Jurkat, Clone E6-1 (cell line): ENCODE measurements at places on chromosomes 11 and 22.
A peak's percentile ranks its signal among the peaks of the same experiment; 100 is the strongest.

DNA sequence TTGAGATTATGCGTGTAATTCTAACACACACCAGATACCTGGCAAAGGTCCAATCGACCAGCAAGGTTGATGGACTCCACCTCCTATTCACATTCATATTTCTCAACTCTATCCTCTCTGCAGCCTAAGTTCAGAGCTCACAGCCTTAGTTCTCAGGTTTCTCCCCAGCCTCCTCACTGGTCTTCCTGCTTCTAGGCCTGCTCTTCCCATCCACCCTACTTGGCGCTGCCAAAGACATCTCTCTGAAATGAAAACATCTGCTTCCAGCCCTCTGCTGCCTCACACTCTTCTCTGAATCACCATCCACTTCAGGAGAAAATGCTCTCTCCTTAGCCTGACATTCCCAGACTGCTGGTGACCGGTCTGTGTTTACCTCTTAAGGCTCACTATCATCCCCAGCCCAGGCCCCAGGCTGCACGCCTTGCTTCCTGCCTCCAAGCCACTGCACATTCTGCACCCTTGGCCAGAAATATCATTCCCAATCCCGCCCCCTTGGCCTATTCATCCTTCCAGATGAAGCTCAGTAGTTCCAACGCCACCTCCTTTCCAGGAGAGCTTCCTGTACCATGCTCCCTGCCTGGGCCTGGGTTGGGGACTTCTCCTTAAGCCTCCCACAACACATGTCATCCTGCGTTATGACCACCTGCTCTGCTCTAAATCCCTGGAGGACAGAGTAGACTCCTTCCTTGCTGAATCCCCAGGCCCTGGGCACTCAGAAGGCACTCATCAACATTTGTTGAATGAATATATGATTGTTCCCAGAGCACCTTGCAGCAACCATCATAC, 3.5 kb downstream of the ARRB1 start:
- DNase-seq: no peak

- DNase-seq: no peak
Observed at GRCh38 chr11:66268952-66269905, 790 bp downstream of the RAB1B start.

DNA sequence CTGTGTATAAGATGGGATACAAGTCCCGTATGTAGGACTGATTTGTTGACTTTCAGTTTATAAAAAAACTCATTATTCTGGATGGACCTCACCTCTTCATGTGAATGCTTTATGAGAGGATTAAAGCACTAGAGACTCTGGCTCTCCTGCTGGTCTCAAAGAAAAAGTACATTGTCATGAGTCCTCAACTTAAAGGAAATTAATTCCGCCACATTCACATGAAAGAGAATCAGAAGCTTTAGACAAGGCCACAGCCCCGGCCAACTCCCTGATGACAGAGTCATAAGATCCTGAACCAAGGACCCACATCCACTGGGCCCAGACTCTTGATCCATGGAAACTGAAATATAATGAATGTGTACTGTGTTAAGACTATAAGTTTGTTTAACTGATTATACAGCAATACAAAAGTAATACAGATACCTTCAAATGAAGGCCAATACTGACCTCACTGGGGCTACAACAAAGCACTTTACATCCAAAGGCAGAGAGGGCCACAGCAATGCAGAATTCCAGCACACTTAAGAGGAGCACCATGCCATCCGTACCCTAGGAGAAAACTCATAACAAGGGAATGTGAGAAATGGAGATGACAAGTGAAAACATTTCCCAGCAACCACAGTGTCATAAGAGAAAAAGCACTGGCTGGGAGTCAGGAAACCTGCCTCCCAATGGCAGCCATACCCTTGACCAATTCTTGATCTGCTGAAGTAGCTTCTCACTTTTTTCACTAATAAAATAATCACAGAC, 25.4 kb upstream of the MS4A6A start:
- no peak for DNase-seq

- DNase-seq: no peak
Observed at GRCh38 chr22:38935023-38935422, 22.4 kb upstream of the APOBEC3A start.

- DNase-seq: no peak
Observed at GRCh38 chr22:35037089-35037488, 28.9 kb upstream of the ISX start.

GRCh38 chr11:75722669-75723042, 5.0 kb downstream of the MOGAT2 start:
- no peak for DNase-seq

- DNase-seq: no peak
Observed at GRCh38 chr22:27718186-27719035, 83.1 kb downstream of the MN1 start.

- peak; percentile 74 for DNase-seq
Observed at GRCh38 chr11:11155962-11156815, 196.9 kb downstream of the CSNK2A3 start.

DNA sequence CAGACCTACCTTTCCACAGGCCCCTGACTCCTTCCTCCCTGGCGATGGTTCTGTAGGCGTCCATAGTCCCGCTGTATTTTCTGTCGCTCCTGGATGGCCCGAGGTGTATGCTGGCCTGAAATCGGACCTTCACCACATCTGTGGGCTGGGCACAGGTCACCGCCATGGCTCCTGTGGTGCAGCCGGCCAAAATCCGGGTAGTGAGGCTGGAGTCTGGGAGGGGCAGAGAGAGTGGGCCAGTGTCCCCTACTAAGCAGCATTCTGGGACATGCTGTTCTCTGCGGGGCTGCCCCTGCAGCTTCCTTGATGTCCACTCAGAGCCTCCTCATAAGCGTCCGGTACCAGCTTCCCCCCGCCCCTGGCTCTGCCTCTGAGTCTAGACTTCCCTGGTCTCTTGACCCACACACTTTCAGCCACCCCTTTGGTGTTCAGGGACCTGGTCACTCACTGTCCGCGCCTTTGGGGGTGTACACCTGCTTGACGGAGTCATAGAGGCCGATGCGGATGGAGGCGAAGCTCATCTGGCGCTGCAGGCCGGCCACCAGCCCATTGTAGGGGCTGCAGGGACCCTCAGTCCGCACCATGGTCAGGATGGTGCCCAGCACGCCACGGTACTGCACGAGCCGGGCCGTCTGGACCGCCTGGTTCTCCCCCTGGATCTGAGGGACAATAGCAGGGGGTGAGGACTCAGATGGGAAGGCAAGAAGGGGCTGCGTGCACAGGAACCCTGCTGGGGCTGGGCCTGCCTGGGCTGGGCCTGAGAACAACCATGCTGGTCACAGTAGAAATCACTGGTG, 3.0 kb downstream of the UCP3 start:
- no peak for DNase-seq

- DNase-seq: no peak
Observed at GRCh38 chr11:86063536-86063935, 5.3 kb downstream of the PICALM start.

DNA sequence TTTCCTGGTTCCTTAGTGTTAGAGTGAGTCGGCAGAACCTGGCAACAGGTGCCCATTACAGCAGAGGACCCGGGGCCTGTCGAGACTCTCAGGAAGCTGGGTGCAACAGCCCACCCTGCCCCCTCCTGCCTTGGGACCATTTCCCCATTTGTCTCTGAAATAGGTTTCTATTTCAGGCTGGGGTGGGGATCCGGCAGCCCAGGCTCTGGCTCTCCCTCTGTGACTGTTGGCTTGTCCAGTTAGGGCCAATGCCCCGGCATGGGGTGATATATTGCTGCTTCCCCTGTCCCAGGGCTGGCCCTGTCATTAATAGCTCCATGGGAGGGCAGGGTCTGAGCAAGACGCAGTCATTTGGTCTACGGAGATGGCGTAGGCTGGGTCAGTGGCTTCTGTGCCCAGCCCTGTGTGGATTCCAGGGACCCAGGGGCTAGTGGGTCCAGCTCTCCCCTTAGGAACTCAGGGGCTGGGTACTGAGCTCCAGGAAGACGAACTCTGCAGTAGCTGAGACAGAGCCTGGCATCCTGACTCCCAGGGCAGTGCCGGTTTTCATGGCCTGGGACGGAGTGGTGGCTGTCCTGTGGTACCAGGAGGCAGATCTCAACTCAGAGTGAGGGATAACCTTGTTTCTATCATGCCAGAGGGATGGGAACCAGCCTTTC, 2.7 kb downstream of the P2RY6 start:
- no peak for DNase-seq

DNA sequence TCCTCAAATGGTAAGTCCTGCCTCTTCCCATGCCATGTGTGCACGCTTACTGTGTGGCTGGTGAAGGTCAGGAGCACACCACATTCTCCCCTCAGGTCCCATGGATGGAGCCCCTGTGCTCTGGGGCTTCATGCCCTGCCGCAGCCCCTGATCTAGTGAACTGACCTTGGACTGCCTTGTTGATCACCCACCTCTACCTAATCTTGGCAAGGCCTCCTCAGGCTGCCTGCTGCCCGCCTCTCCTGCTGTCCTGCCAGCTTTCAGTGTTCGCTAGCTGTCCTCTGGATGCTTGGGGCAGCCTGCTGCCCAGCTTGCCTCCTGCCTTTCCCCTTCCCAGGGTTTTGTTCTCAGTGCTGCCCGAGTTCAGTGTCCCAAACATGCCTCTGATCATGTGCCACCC, 38.1 kb downstream of the CABIN1 start:
- no peak for DNase-seq

GRCh38 chr22:38250643-38251340, 22.0 kb downstream of the TMEM184B start:
- no peak for DNase-seq

DNA sequence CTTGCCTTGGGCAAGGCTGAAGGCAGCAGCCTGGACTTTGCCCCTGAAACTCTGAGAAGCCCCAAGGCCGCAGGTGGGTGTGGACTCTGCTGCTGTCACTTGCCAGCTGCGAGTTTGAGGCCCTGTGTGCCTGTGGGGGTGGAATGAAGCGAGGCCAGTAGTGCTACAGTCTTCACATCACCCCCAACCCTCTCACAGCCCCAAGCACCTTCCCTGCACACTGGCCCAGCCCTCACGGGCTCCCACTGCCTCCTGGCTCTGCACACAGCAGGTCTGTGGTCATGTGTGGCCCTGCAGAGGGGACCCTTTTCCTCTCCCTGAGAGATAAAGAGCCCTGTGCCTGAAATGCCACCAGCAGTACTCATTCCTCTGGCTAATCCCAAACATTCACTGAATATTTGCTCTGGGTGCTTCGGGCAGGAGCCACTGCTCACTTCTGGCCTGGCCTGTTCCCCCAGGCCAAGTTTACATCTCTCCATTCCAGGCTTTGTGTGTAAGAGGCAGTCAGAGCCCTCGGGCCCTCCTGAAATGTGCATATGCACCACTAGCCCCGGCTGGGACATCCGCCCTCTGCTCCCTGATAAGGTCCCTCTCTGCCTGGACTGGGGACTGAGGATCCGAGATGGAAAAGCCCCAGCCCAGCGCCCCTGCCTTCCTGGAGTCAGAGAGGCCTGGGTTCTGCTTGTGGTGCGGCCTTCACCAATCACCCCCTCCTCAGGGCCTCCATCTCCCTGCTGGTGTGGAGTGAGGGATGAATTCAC, 17.7 kb downstream of the MGAT3 start:
- no peak for DNase-seq

DNA sequence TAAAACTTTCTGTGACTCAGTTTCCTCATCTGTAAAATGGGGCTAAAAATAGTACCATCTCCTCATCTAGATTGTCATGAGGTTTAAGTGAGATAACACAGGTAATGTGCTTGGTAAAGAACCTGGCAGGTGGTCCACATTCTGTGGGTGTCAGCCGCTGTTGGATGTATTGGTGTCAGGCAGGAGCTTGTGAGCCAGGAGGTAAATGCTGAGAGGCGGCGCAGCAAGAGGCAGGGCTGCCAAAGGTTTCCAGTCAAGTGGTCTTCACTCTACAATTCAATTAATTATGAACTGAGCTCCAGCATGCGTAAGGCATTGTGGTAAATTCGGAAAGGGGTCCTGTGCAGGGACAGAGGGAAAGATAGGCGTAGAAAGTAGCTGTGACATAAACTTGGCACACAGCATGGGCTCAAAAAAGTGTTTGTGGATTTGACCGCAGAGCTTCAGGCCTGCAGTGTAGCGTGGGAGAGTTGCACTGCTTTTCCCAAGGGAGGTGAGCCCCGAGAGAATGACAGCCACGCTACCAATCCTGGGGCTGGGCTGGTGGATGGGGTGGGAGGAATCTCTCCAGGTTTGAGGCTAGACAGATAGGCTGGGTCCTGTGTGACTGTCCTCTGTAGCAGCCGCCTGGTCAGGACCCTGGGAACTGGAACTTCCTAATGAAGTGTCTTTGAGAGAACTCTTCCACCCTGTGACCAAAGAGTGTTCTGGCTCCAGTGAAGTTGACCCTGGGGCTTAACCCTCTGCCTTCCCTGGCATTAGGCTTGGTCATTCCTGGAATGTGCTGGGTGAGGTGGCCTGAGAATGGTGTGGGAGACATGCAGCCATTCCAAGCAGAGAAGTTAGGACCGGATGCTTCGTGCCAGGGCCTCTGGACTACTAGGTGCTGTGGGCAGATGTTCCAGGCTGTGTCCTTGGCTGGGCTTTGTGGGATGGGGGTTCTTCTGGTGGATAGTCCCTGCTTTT, 122.4 kb downstream of the FEZ1 start:
- no peak for DNase-seq

GRCh38 chr11:83680321-83680720, 394.2 kb upstream of the CCDC90B start:
- DNase-seq: no peak

DNA sequence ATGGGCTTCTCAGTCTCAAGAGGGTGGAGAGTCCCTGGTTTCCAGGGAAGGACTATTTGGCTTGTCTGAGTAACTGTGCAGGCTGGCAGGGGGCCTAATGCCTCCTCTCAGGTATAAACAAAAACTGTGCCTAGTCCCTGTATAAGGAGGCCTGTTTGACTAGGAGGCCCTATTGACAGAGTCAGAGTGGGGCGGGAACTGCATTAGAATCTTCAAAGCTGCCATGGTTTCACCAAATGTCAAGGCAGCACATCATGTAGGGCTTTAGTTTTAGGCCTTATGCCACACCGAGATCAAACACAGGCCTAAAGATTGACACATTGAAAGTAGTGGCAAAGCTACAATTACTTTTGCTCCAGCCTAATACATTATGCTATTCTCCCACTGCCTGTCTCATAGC, 611.5 kb upstream of the B3GAT1 start:
- no peak for DNase-seq

- no peak for DNase-seq
Observed at GRCh38 chr11:93350835-93351234, 20.3 kb downstream of the DEUP1 start.

- DNase-seq: no peak
Observed at GRCh38 chr11:3964056-3964455, 108.6 kb downstream of the STIM1 start.

- no peak for DNase-seq
Observed at GRCh38 chr11:72781313-72782080, 12.3 kb downstream of the STARD10 start.

DNA sequence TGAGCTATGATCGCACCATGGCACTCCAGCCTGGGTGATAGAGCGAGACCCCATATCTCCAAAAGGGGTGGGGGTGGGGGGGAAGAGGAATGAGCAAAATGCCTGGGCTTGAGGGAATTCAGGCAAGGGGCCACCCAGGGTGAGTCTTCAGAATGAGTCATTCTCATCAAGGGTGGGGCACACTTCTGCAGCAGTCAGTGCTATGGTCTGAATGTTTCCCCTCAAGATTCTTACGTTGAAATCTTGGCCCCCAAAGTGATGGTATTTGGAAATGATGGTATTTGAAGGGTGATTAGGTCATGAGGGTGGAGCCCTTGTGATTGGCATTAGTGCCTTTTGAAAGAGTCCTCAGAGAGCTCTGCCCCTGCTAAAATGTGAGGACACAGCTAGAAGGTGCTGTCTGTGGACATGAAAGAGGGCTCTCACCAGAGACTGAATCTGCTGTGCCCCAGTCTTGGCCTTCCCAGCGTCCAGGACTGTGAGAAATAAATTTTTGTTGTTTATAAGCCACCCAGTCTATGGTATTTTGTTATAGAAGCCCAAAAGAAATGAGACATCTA, 86.4 kb upstream of the THY1 start:
- DNase-seq: no peak

- DNase-seq: no peak
Observed at GRCh38 chr11:27701355-27702105, 1.3 kb upstream of the BDNF start.
